Cardiac fibroblast (primary cell): ENCODE measurements at places on chromosomes 11 and 22.

GRCh38 chr22:30876915-30877553 lies 91.5 kb downstream of the MORC2 start:
- peak; percentile 52 for DNase-seq

DNA sequence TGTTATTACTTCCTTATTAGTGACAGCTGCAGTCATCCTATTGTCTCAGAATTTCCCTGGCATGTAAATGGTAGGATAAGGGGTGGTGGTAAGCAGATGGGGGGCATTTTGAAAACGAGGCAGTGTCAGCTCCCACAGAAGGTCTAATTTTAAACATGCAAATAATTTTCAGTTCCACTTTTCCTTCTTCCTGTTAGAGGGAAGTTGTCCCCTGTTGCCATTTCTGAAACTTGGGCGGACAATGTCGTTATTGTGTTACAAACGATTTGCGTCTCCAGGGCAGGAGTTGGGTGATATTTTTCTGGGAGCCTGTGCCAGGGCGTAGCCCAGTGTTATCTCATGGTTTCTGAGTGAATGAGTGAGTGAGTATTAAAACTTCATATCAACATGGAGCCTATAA lies 7.4 kb downstream of the PTPRJ start:
- no peak for DNase-seq

DNA sequence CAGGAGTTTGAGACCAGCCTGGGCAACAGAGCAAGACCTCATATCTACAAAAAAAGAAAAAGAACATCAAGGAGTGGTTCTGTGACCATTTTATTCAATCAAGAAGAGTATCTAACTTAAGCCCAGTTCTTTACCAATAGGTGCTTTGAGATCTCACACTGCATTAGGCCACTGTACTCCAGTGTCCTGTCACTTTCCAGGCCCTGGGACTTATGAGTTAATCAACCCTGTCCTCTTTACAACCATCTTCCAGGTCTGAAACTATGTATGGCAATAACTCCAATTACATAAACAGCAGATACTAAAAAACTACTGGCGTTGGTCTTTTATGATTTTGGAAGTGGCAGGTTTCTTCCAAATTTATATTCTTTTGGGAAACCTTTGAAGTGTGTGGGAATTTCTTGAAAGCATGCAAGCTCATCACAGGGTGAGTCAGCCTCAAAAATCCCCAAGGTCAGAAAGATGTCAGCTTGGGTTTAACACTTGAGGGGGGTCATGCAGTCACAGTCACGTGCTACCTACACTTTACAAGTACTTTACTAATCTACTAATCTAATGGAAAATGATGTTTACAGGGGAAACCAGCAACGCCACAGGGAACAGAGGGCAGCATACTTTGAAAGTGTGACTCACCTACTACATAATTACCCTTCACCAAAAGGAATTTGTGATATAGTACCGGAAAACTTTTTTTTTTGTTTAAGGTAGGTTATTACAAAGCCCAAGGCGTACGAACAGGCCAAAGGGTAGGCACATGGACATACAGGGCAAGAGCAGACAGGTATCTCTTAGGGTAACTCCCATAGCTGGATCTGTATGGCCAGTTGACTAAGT lies 15.6 kb downstream of the PISD start:
- peak; percentile 97 for DNase-seq

DNA sequence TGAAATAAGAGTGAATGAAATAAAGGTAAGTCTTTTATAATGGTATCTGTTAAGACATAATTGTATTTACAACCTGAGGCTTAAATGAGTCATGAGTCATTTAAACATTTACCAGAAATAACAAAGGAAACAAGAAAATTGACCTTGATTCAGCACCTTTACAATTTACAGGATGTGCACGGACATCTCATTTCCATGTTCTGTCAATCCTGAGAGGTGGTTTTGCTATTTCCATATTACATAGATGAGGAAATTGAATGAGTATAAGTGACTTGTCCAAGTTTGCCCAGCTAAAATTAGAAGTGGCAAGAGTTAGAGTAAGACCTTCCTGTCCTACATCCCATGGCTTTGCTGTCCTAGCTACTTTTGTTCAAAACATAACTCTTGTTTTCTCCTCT lies 89.1 kb downstream of the TRIM44 start:
- no peak for DNase-seq

DNA sequence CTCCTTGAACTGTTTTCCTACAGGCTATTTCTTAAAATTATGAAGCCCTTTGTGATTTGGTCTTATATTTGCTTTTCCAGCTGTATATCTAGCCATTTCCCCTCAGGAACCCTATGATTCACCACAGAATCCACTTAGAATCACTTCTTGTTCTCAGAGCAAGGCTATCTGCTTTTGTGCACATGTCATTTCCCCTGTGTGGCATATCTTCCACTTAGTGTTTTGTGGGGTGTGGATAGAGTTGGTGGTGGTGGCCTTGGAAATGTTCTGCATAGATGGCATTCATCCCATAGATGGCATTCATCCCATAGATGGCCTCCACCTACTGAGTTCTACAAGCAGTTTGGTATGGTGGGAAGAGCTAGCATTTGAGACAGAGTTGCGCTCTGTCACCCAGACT lies 44.7 kb downstream of the SWAP70 start:
- peak; percentile 27 for DNase-seq

GRCh38 chr11:73295241-73295995 lies 12.7 kb upstream of the ARHGEF17 start:
- peak; percentile 88 for DNase-seq

GRCh38 chr22:46018859-46019258 lies 41.9 kb upstream of the WNT7B start:
- no peak for DNase-seq

- DNase-seq, result peak; percentile 42
Observed at GRCh38 chr11:44483919-44484610, 81.4 kb upstream of the CD82 start.

DNA sequence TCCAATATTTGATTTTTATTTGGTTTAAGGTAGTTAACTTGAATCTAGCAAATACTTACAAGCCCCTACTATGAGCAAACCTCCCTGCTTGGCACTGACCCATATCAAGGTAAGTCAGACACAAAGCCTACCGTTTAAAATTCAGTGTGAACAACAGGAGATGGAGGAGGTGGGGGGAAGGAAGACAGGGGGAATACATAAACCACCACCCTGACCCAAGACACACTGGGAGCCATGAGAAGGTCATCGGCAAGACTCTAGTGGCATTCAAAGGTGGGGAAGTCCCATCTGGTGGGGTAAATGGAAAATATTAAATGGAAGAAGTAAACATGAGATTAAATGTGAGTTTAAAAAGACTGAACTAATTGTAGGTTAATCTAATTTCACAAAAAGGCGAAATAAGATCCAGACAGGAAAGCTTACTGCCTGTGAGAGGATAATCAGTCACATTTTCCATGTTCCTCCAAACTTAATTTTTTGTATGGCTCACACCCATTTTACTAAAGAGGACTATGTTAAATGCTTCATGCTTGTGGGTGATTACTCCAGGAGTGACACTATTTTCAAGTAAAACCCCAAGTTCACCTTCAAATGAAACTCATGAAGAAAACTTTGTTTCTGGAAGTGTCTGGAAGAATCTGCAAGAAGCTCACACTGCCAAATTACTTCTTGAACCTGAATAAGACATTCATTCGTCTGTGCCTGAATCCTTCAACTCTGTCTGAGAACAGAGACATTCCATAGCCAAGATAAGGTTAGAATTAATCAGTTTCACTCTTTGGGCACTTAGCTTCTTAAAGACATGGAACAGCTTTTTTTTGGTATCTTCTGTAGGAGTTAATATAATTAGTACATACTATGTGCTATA lies 51.7 kb downstream of the PITPNB start:
- DNase-seq, result peak; percentile 67

- DNase-seq, result no peak
Observed at GRCh38 chr11:44537679-44538078, 27.8 kb upstream of the CD82 start.

DNA sequence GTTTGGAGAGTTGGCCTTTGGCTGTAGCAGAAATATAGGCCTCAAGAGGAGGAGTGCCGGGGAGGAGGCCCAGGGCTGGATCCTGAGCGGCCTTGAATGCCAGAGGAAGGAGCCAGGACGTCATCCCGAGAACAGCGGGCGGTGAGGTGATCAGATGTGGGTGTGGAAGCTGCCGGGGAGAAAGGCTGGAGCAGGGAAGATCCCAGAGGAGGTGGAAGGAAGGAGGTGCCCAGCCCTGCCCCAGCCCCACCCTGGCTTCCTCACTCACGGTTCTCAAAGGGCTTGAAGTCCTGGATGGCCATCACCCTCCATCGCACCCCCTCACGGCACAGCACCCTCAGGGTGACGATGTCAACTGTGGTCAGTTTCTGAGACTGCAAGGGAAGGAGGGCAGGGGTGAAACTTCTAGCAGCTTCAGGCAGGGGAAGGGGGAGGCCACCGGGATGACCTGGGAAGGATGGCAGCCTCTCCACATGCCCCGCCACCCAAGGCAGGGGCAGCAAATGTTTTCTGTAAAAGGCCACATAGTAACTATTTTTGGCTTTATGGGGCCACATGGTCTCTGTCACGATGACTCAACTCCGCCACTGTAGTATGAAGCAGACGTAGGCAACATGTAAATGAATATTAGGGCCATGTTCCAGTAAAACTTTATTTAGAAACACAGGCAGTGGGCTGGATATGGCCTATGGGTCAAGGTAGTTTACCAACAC lies 10.7 kb downstream of the IL2RB start:
- DNase-seq, result no peak

- no peak for DNase-seq
Observed at GRCh38 chr11:122317305-122317704, 201.3 kb upstream of the BLID start.

DNA sequence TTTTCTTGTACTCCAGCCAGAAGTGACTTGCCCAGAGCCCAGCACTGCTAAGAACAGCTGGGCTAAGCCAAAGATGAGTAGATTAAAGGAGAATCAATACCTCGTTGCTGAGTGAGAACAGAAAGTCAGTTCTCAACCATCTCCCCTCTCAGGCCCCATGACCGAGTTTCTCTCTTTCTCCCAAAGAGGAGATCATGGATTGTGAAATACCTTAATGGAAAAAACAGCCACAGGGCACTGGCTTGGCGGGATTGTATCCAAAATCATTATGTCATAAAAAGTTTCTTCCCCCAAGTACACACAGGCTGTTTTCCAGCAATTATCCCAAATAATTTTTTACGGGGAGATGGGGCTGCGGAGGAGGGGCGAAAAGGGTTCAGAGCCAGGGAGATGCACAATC lies 111.8 kb upstream of the TMEM45B start:
- peak; percentile 17 for DNase-seq

- DNase-seq, result peak; percentile 94
Observed at GRCh38 chr11:91981995-91982394, 242.6 kb upstream of the FAT3 start.

- DNase-seq, result peak; percentile 71
Observed at GRCh38 chr11:108895579-108896480, 231.0 kb downstream of the DDX10 start.

DNA sequence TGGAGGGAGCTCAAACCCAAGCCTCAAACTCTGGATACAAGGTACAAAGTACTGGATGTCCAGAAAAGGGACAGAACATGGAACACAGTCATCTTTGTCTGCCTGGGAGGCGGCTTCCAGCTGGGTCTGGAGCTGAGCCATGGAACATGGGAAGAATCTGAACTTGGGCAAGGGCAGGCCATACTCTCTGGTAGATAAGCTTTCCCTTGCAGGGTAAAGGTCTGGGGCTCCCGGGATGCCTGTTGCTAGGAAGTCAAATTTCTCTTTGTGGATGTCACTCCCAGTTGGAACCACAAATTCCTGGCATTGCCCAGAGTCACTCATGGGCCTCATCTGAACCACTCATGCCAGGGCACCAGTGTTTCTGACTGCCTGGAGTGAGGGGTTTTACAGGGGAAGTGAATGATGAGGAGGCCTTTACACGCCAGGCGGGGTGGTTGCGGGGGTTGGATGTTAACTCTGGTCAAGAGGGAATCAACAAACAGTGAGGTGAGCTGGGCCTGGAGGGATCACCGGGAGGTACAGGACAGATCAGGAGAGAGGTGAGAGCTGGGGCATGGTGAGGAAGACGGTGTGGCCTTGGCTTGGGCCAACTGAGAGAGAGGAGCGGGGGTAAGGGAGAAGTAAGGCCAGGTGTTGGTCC lies 5.7 kb downstream of the FTH1 start:
- DNase-seq, result peak; percentile 92

GRCh38 chr22:41523464-41524221 lies 20.6 kb downstream of the POLR3H start:
- peak; percentile 46 for DNase-seq

DNA sequence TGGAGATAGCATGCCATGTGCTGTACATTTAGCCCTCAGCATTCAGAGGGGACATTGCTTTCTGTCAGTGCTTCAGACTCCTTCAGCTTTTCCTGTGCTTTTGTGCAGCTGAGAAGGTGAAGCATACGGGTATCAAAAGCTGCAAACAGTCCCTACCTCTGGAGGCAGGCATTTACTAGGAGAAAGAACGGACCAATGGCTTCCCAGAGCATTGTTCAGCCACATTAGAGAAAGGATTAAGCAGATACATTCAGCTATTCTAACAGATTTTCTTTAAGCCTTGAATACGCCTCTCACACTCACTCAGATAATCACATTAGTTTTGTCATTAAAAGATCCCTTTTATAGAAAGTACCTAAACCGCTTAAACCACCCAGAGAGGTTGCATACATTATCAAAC lies 80.7 kb upstream of the FAM181B start:
- no peak for DNase-seq

- no peak for DNase-seq
Observed at GRCh38 chr11:3933165-3933628, 77.7 kb downstream of the STIM1 start.

GRCh38 chr11:130181295-130182272 lies 22.0 kb downstream of the ST14 start:
- DNase-seq, result peak; percentile 84

DNA sequence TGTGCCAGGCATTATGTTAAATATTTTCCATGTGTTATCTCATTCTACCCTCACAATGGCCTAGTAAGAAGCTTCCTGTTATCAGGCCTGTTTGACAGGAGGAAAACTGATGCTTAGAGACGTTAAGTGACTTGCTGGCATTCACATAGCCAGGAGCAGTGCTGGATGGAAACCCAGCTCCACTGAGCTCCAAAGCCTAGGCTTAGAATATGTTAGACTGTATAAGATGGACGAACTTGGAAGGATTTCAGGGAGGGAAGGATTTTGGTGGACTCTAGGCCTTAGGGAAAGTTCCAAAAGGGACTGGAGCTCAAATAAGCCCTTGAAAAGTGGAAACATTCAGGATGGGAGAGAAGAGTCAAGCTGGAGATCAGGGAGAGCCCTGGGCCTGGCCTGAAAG lies 2.1 kb downstream of the CD44 start:
- DNase-seq, result no peak

GRCh38 chr22:37418627-37419369 lies 8.5 kb downstream of the ELFN2 start:
- DNase-seq, result no peak

DNA sequence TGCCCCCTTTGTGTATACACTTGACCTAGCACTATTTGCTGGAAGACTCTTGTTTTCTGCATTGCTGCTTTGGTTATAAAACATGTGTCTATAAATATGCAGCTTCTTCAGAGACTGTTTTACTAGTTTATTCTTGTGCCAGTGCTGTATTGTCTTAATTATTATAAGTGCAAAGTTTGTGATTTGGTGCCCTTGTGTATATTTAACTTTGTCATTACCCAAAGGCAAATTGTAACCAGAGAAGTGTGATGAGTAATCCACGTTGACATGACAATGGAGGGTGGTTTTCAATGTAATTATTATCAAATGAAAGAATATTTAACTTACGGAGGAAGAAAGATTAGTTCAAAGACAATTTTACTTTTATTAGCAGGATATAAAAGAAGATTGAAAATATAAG lies 75.0 kb upstream of the PRODH start:
- DNase-seq, result no peak
